ENCODE measurements at places on chromosomes 5 and 9. TPM values are rescaled to one million over a fixed set of nuclear protein-coding genes. Genes with fewer than 3 reads are reported as not detected.

DNA sequence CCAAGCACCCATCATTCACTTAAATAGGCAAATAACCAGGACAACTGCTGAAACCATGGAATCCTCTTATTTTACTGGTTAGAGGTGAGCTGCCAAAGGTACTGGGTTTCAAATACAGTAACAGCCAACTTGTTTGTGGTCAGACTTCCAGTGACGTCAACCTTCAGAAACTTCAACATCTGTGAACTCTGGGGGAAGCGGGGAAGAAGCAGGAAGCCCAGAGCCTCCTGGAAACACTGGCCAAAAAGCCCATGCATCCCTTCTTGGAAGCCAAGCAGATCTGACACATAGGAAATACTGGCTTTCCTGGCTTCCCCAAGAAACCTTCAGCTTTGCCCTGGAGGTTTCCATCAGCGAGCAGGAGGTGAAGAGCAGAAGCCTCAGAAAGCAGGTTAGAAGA, 4.9 kb upstream of the FRRS1L start:
- H3K27me3 ChIP-seq: peaks cover 4% of the 10 kb centered on the region
- no peak overlapping the region for H3K27ac ChIP-seq
- no peaks in the 10 kb centered on the region for H3K4me1 ChIP-seq
- no peak for DNase-seq

GRCh38 chr9:2132484-2133082, 117.4 kb downstream of the SMARCA2 start:
- peaks cover 27% of the 10 kb centered on the region for H3K4me1 ChIP-seq
- H3K36me3 ChIP-seq: no peaks in the 10 kb centered on the region
- DNase-seq: no peak
- no peak overlapping the region for H3K4me3 ChIP-seq
- H3K27ac ChIP-seq: no peak overlapping the region
- no peaks in the 10 kb centered on the region for H3K27me3 ChIP-seq

- no peak for DNase-seq
- no peak overlapping the region for H3K4me3 ChIP-seq
Measured at GRCh38 chr5:93756372-93756771, 15.0 kb upstream of the POU5F2 start.

DNA sequence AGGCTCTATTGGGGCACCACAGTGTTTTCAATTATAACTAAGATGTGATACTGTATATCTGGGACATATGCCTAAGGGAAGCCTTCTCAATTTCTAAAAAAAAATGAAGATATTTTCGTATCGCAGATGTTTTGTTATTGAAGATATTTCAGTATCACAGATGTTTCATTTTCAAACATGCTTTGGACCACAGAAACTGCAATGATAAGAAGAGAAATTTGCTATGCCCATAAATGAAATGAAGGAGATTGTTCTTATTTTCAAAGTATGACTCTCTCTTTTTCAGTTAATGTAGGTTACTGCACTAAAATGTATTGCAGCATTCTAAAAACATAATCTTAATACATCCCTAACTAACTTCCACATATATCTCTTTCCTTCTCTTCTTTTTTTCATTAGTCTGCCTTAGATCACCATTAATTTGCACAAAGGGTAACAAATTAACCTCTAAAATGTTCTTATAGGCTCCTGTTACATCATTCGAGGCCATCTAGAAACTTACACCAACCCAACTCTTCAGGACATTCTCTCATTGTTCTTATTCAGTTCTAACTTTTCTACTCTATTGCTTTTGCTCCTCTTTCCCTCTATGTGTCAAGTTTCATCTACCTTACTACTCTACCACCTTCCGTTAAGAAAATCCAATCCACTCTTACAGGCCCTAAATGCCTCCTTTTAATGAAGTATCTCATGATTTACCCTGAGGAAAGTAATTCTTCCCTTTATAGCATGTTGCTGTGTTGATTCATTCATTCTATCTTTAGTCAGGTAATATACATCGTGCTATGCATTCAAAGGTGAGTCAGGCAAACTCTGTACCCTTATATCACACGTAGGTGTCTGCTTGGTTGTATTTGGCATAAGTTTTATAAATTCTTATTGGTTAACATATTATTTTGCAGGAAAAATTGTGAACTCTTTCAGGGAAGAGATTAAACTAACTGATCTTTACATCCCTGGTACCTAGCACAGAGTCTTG, 70.5 kb downstream of the ST8SIA4 start:
- no peaks in the 10 kb centered on the region for H3K27me3 ChIP-seq
- H3K4me1 ChIP-seq: no peaks in the 10 kb centered on the region
- H3K36me3 ChIP-seq: no peaks in the 10 kb centered on the region
- no peak overlapping the region for H3K4me3 ChIP-seq
- no peak overlapping the region for H3K27ac ChIP-seq
- no peak for DNase-seq

The LMX1B gene
- 5.5 TPM for total RNA-seq

The SMIM33 gene
- total RNA-seq: not detected

The ZCCHC9 gene
- total RNA-seq: 20.3 TPM
